NCI-H1436 treated with DMSO at 0.1 percent for 48 hours (cell line): ENCODE measurements at places on chromosomes 12 and 14.

DNA sequence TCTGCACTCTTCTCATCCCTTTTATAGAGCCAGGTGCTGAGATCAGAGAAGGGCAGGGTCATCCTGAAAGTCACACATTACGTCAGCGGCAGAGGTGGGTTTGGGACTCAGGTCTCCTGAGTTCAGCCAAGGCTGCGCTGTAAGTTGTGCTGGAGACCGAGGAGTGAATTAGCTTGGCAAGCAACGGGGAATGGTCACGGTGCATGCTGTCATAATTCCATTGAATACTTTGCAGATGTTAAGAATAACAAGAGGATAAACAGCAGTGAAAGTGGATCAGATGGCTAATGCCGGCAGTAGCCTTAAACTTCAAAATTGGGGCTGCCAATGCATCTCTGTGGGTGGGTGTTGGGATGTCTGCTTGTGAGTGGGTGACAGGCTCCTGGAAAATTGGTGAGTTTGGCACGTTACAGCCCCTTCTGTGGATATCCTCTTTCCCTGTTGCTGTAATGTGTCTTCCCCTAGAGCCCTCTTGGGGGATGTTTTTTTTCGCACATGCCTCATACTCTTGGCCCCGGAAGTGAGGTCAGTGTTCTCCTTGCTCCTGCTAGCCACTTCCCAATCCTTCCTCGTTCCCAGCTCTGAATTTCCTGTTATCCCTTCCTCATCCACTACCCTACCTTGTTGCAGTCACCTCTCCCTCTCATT lies 287.1 kb upstream of the SRRM4 start:
- DNase-seq: no peak

- DNase-seq: no peak
Observed at GRCh38 chr14:90445011-90445410, 48.2 kb downstream of the CALM1 start.

DNA sequence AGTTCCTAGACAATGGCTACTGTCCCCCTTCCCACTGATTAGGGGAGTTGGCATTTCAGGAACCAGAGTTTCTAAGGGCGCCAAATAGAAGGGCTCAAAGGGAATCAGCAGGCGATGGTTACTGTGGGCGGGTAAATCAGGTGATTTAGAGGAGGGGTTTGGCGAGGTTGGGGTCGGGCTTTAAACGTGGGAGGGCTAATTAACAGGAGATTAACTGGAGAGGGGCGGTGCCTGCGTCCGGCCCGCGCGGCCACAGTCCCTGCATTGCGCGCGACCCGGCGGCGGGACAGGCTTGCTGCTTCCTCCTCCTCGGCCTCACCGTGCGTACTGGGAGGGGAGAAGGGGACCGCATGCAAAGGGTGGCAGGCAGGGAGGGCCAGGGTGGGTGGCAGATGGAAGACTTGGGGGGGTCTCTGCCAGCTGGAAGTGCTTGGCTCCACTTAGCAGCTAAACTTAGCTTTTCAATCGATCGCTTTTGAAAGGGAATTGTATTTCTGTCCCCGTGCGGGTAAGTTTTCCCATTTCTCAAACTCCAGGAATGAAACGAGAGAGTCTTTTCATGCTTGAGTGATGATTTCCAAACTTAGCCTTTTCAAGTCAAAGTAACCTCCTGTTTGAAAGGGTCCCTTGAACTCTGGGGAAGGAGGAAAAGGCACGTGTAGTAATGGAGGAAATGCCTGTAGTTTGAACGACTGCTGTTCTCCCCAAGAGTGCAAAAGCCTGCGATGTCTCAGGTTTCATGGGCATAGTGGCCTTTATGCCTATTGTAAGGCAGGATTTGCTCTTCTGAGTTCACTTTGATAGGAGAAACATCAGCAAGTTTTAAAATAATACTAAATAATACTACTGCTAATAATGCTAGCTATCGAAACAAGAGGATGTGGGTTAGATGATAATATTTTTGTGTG lies at the start of gene MGST1:
Gene MGST1, plus strand, starts transcription at position 255 of the 908 bp plus-strand sequence. CDS start 6,608 bp downstream, outside the sequence.
- DNase-seq: no peak

DNA sequence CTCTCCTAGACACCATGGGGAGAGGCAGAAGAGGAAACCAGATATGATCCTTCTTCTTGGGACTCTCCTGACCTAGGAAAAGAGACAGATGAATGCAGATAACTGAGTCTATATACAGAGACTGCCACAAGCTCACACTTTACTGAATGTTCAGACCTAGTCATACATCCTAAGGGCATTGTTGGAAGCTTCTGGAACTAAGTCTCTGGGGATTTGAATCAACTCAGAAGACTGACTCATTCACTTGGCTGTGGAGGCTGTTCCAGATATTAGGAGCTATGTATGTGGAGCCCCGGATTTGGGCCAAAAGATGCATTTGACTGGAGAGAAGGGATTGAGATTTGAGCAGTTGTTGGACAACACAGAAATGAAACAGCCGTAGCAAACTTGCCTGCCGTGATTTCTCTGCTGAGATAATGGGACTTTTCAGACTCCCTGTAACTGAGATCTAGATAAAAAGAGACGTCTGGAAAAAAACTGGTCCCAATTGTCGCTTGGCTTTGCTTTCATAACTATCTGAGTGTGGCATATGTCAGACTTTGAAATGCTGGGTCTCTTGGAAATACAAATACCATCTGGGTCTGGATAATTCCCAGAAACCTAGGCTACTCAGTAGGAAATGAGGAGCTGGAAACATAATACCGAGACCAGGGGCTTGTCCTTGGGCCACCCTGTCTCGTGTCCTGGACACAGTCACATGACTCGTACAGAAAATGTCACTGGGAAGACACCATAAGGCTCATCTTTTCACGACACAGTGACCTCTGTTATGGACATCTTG lies 396.8 kb downstream of the NUAK1 start:
- DNase-seq: no peak

DNA sequence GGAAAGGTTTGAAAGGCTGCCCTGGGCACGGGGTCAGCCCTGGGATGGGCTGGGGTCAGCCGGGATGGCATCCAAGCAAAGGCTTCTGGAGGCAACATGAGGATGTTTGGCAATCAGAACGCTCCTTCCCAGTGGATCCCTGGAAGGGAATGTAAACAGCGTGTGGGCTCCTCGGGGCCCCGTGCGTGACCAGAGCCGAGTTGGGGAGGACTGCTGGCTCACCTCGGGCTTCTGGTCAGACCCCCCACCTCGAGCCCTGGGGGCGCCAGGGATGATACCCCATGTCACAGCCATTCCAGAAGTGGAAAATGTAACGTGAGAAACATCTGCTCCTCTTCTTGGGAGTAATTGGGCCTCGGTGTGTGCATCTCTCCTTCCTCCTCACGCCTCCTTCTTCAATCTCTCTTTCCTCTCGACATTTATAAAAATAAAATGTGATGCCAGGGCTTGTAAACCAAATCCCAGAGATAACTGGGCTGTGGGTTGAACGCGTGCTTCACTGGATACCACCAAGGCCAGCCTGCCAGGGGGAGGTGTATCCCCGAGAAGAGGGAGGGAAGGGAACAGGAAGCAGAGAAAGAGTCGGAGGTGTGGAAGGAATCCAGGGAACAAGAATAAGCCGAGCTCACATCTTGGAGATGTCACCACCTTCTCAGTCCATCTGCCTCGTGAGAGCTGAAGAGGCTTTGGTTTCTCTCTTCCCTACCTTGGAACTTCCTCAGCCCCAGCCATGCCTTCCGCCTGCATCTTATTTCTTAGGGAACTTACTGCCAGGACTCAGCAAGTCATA lies 144.8 kb downstream of the NUAK1 start:
- DNase-seq: no peak

DNA sequence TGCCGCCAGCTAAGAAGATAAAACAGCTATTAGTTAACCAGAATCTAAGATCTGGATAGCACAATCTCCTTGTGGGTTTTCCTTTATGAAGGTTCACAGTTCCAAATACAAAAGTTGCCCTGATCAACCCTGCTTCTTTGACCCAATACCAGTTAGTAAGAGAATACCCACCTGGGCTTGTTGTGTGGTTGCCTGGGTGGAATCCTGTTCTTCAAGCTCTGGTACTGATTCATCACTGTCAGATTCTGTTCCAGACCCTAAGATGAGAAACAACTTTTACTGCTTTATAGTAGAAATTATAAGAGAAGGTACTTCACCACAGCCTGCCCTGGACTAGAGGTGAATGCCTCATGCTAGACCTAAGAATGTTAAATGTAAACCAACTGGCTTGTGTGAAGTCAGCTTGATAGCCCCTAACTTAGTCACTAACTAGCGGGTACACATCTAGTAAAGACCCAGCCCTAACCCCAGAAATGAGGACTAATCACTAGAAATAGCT lies 10.6 kb downstream of the NACA start:
- DNase-seq: no peak

- DNase-seq: peak; percentile 20
Observed at GRCh38 chr12:11896417-11896929, 174.3 kb upstream of the BCL2L14 start.

DNA sequence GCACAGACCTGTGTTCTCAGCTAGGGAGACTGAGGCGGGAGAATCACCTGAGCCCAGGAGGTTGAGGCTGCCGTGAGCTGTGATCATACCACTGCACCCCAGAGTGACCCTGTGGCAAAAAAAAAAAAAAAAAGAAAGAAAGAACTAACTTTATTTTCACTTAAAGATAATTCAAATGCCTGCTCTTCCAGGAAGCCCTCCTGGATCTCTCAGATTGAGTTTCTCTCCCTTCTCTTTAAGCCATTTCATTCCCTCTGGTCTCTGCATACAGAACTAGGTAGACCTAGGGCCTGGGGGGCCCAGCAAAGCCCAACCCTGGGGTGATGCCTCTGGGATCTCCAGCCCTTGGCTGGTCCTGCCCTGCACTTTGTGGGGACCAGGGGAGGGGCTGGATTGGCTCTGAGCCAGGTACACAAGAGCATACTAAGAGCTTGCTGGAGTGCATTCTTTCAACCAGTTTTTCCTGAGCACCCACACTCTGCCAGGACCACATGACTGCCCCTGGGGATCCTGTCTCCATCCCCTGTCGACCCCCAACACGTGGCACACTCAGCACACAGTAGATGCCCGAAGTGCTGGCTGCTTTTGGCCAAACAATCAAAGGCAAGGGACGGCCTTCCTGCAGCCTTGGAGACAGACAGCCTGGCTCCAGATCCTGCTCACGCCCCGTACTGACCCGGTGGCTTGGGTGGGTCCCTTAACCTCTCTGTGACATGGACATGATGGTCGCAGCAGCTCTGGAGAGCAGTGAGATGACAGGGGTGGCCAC lies 52.7 kb downstream of the CYP46A1 start:
- DNase-seq: no peak

DNA sequence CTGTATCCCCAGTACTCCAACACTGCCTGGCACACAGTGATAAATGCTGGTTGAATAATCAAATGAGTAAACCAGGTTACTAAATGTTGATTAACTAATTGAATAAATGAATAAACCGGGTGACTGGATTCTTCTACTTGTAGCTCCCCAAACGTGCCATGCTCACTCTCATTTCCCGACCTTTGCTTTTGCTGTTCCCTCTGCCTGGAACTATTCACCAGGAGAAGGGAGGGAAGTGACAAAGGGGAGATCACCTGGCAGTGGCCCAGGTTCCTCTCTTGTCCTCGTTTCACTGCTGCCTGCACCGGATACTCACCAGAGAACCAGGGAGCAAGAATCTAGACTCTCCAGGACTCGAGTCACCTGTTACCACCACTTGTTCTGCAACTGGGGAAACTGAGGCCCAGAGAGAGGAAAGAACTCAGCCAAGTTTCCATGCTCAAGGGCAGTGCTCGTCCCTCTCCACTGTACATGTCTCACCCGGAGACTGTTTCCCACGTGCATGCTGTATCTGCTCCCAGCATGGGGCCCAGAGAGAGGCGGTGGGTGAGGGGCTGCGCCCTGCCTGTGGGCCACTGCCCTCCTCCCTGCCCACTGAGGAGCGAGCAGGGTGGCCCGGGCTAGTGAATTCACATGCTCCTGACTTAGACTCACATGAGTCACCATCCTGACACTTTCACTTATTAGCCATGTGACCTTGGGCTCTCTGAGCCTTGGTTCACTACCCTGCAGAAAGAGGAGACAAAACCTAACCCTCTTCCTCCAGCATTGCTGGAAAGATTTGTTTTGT lies 17.7 kb upstream of the POP5 start:
- DNase-seq: no peak

- DNase-seq: no peak
Observed at GRCh38 chr12:47750229-47750798, 8.4 kb downstream of the RAPGEF3 start.

- no peak for DNase-seq
Observed at GRCh38 chr12:107567876-107568619, 117.6 kb upstream of the PWP1 start.

- DNase-seq: no peak
Observed at GRCh38 chr14:33754261-33754660, 196.6 kb downstream of the EGLN3 start.

- no peak for DNase-seq
Observed at GRCh38 chr12:19561411-19561961, 122.2 kb downstream of the AEBP2 start.

DNA sequence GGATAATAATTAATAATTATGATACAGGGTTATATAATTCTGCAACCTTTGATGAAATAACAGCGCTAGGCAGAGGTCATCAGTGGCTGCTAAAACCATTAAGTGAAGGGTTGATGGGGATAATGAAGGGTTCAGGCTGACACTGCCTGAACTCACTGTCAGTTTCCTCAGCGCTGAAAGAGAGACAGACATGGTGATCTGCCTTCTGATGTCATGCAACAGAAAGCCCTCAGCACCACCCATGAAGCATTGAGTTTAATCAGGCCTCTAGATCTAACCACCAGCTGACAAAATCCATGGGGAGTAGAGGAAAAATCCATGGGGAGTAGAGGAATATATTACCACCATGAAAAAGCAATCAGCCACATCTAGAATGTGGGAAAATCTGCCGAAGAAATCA lies 107.6 kb downstream of the PTPRB start:
- DNase-seq: no peak

- DNase-seq: no peak
Observed at GRCh38 chr12:49673446-49674317, 33.5 kb downstream of the FMNL3 start.

DNA sequence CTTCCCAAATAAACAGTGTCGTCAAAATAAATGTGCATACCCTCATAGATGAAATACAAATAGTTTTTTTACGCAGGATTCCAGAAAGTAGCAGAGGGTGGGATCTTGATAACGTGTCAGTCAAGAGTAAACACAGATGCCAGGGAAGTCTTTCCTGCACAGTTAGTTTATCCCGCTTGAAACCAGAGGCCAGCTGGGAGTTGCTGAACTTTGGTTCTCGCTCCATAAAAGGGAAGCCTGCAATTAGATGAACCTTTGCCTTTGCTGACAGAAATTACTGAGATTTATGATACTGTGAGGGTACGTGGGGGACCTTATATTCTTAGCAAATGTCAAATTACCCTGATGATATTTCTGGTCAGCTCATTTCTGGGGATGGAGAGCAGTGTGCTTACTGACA lies 18.9 kb downstream of the FAR2 start:
- no peak for DNase-seq

- no peak for DNase-seq
Observed at GRCh38 chr12:125860672-125861288, 795.5 kb downstream of the AACS start.
